Cerebellum (tissue), 4 donors: ENCODE measurements at places on chromosomes 4 and X. TPM values are rescaled to one million over a fixed set of nuclear protein-coding genes. Genes with fewer than 3 reads are reported as not detected.

The TMPRSS11A gene
- total RNA-seq: not detected

The RAB40A gene
- total RNA-seq: 2.2 TPM

The NUP62CL gene
- 7.8 TPM for total RNA-seq

DNA sequence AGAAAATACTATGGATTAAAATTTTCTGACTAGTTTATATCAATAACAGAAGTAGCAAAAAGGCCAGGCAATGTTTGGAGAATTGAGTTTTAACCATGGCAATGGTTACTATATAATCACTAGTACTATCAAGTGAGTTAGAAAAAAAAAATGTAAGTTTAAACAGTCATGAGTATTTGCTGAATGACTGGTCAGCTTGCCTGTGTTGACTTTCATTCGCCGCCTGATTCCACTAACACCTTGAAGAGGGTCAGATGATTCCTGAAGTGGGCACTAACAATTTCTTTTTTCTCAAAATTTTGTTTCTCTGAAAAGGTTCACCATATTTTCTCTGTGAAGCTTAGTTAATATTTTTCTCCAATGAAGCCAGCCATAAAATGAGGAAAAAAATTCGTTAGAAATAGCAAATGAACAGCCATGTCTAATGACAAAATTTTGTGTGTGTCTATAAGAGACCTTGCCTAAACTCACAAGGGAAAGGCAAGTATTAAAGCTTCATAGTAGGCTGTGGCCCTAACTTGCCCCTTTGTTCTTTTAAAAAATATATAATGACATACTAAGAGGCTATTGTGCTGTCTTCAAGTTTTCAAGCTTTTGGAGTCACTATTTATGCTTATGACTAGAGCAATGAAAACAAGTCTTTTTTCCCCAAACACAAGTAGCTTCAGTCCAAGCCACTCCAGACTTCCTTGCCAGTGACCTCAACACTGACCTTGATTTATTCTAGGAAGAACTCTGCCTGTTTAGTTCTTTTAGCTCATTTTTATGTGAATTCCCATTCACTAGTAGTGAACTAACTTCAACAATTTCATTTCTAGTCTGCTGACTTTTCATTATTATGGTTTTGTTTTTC is 18.4 kb upstream of the FHDC1 start:
- DNase-seq: no peak

- no peak for DNase-seq
Observed at GRCh38 chrX:110703641-110704040, 92.0 kb downstream of the CHRDL1 start.

GRCh38 chr4:6152869-6153705 is 47.3 kb downstream of the JAKMIP1 start:
- DNase-seq: no peak

DNA sequence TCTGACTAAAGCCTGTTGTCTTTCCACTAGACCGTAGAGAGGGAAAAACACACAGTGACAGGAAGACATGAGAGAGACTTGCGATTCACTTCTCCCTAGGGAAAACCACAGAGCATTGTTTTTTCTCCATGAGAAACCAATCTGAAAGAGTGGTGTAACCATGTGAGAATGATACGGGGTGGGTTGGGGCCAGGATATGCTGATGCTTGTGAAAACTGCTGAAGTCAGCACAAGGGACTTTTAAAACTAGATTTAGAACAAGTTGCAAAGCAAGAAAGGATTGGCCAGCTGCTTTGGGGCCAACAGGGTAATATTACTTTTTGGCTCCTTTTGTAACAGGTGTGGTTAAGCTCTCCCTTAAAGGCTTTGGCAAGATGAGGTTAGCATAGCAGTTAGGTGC is 66.1 kb downstream of the NHSL2 start:
- DNase-seq: no peak

The NUP54 gene
- total RNA-seq: 78.5 TPM

DNA sequence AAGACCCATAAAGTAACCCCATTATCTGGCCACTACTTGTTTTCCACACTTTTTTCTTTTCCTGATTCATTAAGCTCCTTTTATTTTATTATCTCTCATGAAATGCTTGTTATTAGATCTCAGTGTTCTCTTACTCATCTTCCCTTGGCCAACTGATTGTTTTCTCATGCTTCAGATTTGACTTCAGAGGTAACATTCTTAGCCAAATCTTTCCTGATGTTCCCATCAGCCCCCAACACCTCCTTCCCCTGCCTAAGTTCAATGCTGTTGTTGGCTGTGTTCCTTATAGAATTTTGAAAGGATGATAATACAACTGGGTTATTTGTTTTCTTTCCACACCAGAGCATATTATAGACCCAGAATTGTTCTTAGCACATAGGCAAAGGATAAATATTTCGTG is 75.6 kb downstream of the BMPR1B start:
- no peak for DNase-seq

DNA sequence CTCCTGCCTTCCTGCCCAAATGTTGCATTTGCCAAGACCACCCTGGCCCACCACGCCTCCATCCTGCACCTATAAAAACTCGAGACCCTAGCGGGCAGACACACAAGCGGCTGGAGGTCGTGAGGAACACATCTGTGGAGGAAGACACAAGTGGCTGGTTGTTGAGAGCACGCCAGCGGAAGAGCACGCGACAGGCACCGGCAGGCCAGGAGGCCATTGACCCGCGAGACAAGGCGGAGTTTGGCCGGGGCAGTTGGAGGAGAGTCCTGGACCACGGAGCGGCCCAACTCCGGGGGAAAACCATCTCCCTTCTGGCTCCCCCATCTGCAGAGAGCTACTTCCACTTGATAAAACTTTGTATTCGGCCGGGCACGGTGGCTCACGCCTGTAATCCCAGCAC is 115.2 kb upstream of the AGA start:
- no peak for DNase-seq

The FOXR2 gene
- total RNA-seq: not detected

The MAGEA1 gene
- total RNA-seq: not detected

The DCX gene
- 216 TPM for total RNA-seq

GRCh38 chr4:39539089-39539611 is 11.9 kb upstream of the UGDH start:
- DNase-seq: no peak

DNA sequence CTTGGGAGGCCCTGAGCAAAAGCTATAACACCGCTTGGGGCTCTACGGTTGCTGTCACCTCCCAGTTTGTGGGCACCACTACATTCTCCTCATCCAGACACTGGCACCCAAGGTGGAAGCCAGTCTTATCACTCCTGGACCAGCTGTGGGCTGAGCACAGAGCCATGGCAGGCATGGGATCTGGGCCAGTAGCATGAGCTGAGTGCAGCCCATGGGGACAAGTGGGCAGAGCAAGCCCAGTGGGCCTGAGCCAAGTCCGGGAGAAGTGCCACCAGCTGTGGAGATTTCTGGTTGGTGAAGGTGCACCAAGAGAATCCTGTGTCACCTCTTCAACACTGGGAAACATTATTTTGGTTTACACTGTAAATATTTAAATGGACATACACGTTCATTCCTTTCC is 1013.0 kb downstream of the TECRL start:
- no peak for DNase-seq

DNA sequence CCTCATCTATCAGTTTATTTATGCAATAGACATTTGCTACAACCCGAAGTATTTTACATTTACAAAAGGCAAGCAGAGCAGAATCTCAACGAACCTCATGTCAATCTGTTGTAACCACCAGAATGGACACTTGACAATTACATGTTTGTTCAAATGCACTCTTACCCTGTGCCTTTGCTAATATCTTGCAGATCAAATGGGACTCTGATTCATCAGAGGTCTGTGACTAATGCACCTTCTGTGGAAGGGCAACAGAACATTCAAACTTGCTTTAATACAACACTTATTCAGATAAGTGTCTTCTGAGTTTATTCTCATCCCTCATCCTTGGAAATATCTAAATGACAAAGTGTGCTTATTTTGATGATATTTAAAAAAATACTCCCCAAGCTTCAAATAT is 644.7 kb upstream of the PCDH10 start:
- DNase-seq: no peak

The MTNR1A gene
- total RNA-seq: 1.8 TPM

The CENPE gene
- total RNA-seq: 9.9 TPM

The VGLL1 gene
- total RNA-seq: not detected

DNA sequence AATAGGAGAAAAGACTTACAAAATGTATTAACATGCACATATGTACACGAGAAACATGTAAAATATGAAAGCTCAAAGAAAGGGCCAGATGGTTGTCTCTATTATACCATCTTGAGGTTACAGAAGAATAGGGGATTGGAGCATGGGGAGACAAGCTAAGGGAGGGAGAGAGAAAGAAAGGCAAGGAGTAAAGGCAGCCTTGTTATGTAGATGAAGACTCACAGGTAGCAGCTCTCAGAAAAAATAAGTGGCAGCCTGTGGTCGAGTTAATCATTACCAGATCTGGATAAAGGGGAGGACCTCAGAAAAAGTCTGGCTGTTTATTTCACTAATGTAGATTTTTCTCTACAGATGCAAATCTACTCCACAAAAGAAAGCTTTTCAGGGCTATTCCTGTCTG is 26.6 kb upstream of the PPP1R2C start:
- no peak for DNase-seq

GRCh38 chr4:115850799-115851509 is 737.5 kb upstream of the NDST4 start:
- no peak for DNase-seq

The IGFBP7 gene
- total RNA-seq: 26.9 TPM

The RUFY3 gene
- total RNA-seq: 306 TPM
